Stimulated activated memory B cell treated with anti-CD40 and anti-IgM and Interleukin-4, amounts not matched to agents 10 μg/mL and 1 μg/mL and 100 μg/mL, for 72 hours (primary cell): ENCODE measurements at places on chromosomes 3 and 15.

- no peak overlapping the region for H3K4me3 ChIP-seq
- H3K36me3 ChIP-seq: no peaks in the 10 kb centered on the region
- H3K4me1 ChIP-seq: peaks cover 32% of the 10 kb centered on the region
- ATAC-seq: no peak
- peak overlapping the region; percentile 78 for H3K27ac ChIP-seq
These were observed 289.4 kb upstream of the TLE3 start for GRCh38 chr15:70387081-70387480.

DNA sequence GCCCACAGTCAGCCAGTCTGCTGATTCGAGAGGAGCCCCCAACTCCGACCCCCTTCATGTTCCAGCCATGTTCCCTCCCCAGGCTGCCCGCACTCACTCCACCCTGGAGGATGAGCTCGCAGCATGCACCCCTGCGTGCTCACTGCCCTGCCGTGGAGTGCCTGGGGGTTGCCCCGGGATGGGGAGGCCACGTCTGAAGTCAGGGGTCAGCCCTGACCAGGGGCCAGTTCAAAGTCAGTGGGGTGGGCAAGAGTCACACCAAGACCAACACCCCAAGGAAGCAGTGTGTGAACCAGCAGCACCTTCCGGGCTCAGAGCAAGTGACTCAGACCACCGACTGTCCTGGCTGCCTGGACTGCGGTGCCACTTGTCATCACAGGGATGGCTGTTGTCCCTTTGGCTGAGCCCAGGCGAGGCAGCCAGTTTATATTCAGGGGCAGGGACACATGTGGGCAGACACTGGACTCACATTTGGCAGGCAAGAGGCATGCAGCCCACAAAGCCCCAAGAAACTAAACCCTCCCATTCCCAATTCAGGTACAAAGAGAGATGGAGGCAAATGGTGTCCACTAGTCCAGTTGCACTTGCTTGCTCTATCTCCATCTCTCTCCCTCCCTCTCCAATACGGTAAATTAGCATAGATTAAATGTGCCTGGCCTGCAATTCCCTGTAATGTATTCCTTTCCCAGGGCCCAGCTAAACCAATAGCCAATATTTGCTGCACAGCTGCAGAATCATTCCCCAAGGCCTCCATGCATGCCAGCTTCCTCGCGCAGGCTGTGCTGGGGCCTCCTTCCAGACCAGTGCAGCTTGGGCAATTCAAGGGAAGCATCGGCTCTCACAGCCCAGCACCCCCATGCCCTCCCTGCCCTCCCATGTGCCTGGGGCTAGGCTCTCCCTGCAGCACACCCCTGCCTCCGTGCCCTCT is 135.7 kb upstream of the IQSEC1 start:
- no peaks in the 10 kb centered on the region for H3K36me3 ChIP-seq
- ATAC-seq: no peak
- H3K4me1 ChIP-seq: peaks cover 10% of the 10 kb centered on the region
- no peak overlapping the region for H3K27ac ChIP-seq
- H3K27me3 ChIP-seq: peaks cover 81% of the 10 kb centered on the region

DNA sequence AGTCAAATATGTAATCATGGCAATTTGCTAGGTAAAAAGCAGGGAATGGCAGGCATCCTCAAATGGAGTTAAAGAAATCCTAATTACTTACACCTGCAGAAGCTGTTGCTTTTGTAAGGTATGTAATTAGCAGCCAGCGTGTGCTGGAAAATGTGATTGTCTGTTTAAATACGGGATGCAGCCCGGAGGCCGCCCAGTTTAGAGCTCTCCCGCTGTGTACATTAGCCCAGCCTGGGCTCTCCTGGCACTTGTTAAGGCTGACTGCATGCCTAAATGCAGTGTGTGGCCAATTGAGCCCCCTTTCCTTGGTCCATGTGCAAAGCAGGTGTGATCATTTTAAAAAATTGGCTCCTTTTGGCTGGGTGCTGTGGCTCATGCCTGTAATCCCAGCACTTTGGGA is 9.0 kb downstream of the DPH3 start:
- no peak overlapping the region for H3K4me3 ChIP-seq
- peaks cover 14% of the 10 kb centered on the region for H3K4me1 ChIP-seq

- no peak for ATAC-seq
- H3K4me1 ChIP-seq: peaks cover 9% of the 10 kb centered on the region
- no peak overlapping the region for H3K27ac ChIP-seq
- no peaks in the 10 kb centered on the region for H3K36me3 ChIP-seq
These were observed 56.4 kb downstream of the FEM1B start for GRCh38 chr15:68333775-68334470.

- H3K36me3 ChIP-seq: no peaks in the 10 kb centered on the region
- no peak for ATAC-seq
- H3K27me3 ChIP-seq: peaks cover 13% of the 10 kb centered on the region
These were observed 17.7 kb downstream of the NTRK3 start for GRCh38 chr15:88238618-88239430.

- no peaks in the 10 kb centered on the region for H3K4me1 ChIP-seq
- no peaks in the 10 kb centered on the region for H3K27me3 ChIP-seq
- peaks cover 65% of the 10 kb centered on the region for H3K36me3 ChIP-seq
These were observed 38.4 kb downstream of the ABTB1 start for GRCh38 chr3:127711021-127711695.

DNA sequence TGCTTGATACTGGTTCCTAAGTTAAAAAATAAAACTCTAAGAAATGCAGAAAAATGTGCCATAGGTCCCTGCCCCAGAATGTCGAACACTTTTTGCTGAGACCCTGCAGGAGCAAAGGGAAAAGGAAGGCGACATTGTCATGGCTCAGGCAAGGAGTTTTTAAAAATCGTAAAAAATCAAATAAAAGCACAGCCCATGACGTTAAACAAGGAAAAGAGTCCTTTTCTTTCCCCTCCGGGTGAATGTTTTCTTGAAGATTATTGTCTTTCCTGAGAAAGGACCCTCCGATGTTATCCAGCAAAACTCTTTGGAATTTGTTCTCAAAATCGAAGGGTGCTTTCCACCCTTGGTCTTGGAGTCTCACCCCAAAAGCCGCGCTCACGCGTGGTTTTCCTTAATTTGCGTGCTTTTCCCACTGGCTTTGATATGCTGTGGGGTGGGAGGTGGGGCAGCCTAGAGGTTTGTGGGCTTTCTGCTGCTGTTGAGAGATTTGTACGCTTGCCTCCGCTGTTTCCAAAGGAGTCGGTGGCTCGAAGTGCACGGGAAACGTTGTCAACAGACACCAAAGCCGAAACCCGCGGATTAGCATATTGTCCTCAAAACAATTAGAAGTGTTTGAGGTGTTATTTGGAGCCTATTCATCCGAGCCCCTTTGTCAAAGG is 2.9 kb downstream of the SOX14 start:
- H3K36me3 ChIP-seq: peaks cover 6% of the 10 kb centered on the region
- peaks cover 92% of the 10 kb centered on the region for H3K27me3 ChIP-seq
- no peak overlapping the region for H3K4me3 ChIP-seq
- H3K4me1 ChIP-seq: peaks cover 6% of the 10 kb centered on the region
- no peak overlapping the region for H3K27ac ChIP-seq
- no peak for ATAC-seq

GRCh38 chr3:13544293-13544831 is 4.6 kb upstream of the FBLN2 start:
- no peaks in the 10 kb centered on the region for H3K36me3 ChIP-seq
- peaks cover 20% of the 10 kb centered on the region for H3K4me1 ChIP-seq
- no peak overlapping the region for H3K27ac ChIP-seq
- peaks cover 48% of the 10 kb centered on the region for H3K27me3 ChIP-seq

GRCh38 chr3:140424726-140425125 is 253.1 kb upstream of the TRIM42 start:
- H3K27ac ChIP-seq: no peak overlapping the region
- H3K4me1 ChIP-seq: no peaks in the 10 kb centered on the region
- H3K27me3 ChIP-seq: peaks cover 10% of the 10 kb centered on the region
- no peak for ATAC-seq
- H3K4me3 ChIP-seq: no peak overlapping the region

DNA sequence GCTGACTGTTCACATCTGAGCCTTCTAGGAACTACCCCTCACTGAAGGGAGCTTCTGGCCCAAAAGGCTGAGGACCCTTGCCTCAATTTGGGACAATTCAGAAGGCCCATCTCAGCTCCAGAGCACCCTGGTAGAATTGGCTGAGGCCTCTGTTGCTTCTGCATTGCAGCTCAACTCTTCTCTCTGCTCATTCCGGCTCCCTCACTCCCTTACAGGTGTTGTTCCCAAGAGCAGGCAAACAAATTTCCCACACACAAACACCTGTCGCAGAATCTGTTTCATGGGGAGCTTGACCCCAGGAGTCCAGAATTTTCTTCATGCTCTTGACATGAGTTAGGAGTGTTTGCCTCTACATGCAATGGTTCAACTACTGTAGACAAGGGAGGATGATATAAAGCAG is 78.7 kb downstream of the CRYGS start:
- H3K36me3 ChIP-seq: no peaks in the 10 kb centered on the region
- no peak for ATAC-seq
- H3K4me1 ChIP-seq: peaks cover 21% of the 10 kb centered on the region

DNA sequence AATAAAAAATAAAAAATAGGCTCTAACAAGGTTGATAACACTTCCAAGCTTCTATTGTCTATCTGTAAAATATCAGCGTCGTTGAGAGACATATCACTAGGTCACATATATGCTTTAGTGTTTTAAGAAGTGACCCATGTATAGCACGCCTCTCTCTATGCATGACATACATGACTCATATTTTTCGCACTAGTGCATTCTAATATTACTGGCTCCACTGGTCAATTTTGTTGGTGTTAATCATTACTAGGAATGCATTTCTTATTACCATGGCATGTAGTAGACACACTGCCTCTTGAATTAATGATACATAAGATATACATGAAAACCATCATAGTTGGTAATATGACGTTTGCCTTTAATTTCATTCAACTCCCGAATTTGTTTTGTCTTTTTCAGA is 203.1 kb downstream of the CHL1 start:
- H3K4me3 ChIP-seq: no peak overlapping the region
- H3K4me1 ChIP-seq: no peaks in the 10 kb centered on the region
- H3K27ac ChIP-seq: no peak overlapping the region
- no peaks in the 10 kb centered on the region for H3K27me3 ChIP-seq

DNA sequence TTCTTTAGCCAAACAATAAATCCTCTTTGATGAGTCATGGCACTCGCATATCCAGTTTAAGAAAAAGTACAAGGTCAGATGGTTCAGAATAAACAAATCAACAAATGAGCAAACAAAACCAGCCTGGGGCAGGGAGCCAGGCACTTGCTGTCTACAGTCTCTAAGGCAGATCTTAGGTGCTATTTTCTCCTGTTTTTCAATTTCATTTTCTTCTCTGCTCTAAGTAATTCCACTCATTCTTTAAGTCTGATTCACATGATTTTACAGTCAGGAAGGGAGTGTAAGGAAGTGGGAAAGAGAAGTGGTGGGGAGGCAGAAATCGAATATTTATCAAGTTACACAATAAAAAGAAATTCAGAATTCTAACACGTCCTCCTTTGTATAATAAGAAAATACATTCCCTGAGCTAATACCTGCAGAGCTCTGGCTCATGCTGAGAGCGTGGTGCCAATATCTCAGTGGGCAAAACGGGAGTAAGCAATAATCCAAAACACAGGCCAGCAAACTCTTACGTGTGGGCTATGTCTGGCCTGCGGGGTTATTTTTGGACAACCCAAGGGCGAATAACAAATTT is 298.6 kb downstream of the ADAMTS17 start:
- H3K27ac ChIP-seq: no peak overlapping the region
- H3K4me3 ChIP-seq: no peak overlapping the region
- no peaks in the 10 kb centered on the region for H3K27me3 ChIP-seq
- H3K4me1 ChIP-seq: peaks cover 6% of the 10 kb centered on the region
- no peaks in the 10 kb centered on the region for H3K36me3 ChIP-seq

DNA sequence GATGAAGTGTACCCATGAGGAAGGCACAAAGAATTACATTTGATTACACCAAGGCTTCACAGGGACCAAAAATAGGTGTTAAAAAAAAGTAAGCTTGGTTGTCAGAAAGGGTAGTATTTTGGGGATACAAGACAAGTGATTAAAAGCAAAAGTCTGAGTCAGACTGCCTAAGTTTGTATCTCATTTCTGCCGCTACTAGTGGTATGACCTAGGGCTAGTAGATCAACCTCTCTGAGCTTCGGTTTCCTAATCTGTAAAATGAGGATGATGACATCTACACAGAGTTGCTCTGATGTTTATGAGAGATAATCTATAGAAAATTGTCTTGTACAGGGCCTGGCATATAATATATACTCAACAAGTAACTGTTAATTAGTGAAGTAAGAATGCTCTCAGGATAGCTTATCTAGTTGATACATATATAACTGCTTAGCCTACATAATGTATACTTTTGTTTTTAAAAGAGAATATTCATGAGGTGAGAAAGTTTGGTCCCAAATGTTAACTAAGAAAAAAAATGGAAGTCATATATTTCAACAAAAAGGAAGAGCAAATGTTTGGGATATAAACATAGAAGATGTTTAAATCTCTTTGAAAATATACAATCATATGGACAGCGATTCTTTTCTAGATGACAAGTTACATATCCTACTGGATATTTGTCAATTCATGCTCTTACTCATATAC is 163.0 kb upstream of the SLC2A2 start:
- no peak for ATAC-seq
- H3K4me1 ChIP-seq: no peaks in the 10 kb centered on the region
- H3K4me3 ChIP-seq: no peak overlapping the region
- no peak overlapping the region for H3K27ac ChIP-seq
- H3K36me3 ChIP-seq: no peaks in the 10 kb centered on the region

- no peaks in the 10 kb centered on the region for H3K27me3 ChIP-seq
- H3K4me1 ChIP-seq: no peaks in the 10 kb centered on the region
- H3K4me3 ChIP-seq: no peak overlapping the region
- H3K36me3 ChIP-seq: no peaks in the 10 kb centered on the region
These were observed 62.9 kb downstream of the SLC28A2 start for GRCh38 chr15:45314960-45315359.

DNA sequence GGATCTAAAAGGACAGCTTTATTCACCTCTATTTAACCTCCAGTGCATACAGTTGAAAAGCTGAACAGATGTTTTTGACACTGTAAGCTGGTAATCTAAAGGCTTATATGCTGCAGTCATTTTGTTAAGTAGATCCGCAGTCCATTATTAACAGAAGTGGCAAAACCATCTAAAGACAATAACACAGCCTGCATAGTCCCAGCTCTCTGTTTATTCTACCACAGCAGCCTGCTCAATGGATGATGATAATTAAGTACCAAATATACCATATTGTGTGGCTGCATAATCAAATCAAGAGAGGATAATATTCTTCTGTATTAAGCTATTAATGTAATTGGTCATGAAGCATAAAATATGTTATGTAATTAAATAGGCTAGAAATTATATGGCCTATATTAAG is 207.1 kb downstream of the MEIS2 start:
- H3K27ac ChIP-seq: no peak overlapping the region
- peaks cover 29% of the 10 kb centered on the region for H3K27me3 ChIP-seq
- no peak for ATAC-seq
- no peaks in the 10 kb centered on the region for H3K36me3 ChIP-seq
- H3K4me3 ChIP-seq: no peak overlapping the region

DNA sequence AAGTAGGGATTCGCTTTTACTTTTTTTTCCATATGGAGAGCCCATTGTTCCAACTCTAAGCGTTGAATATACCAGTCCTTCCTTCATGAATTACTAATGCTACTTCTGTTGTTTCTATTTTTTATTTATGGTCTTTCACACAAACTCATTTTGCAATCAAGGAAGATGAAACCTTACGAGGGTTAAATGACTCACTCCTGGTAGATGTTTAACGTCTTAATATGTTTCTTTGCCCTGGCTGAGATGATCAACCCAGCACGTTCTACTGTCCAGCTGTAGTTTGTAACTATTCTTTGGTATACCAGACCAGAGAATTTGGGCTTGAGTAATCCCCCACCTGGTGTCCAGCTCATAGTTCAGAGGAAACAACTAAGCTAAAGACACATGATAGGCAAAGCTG is 23.1 kb downstream of the CDCP1 start:
- H3K36me3 ChIP-seq: no peaks in the 10 kb centered on the region
- peaks cover 54% of the 10 kb centered on the region for H3K27me3 ChIP-seq
- H3K27ac ChIP-seq: no peak overlapping the region
- no peak overlapping the region for H3K4me3 ChIP-seq

GRCh38 chr3:84566256-84566655 is 392.5 kb upstream of the CADM2 start:
- ATAC-seq: no peak
- no peaks in the 10 kb centered on the region for H3K4me1 ChIP-seq
- no peak overlapping the region for H3K27ac ChIP-seq
